ENCODE measurements at places on chromosomes 5 and 9.

DNA sequence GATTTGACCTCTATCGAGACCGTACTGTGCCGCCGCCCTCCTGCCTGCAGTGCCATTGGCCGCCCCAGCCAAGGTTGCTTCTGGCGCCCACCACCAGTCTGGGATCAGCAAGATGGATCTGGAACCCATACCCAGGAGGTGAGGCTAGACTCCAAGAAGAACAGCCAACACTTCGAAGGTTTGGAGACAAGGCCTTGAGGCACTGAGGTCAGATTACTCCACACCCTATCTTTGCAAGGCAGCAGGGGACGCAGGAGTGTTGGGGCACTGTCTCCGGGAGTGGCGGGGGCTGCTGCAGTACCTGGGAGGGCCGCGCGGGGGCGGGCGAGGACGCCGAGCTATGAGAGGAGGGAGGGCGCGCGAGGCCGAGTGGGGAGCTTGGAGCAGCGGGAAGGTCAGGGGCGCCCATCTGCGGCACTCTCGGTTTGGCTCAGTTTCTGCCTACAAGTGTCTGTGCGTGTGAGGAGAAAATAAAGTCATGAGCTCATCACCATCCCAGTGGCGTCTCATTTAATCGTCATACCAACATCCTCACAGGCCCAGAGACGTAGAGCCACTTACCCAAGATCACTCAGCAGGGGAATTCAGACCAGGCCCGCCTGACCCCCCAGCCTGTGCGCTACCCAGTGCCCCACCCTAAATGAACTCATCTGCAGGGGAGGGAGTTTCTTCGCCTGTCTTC, 20.5 kb upstream of the PSD2 start:
- peak; percentile 72 for DNase-seq

GRCh38 chr9:113817171-113817570, 58.9 kb upstream of the ZNF618 start:
- no peak for DNase-seq

- DNase-seq, result no peak
Observed at GRCh38 chr9:124593651-124594058, 86.5 kb upstream of the NR5A1 start.

DNA sequence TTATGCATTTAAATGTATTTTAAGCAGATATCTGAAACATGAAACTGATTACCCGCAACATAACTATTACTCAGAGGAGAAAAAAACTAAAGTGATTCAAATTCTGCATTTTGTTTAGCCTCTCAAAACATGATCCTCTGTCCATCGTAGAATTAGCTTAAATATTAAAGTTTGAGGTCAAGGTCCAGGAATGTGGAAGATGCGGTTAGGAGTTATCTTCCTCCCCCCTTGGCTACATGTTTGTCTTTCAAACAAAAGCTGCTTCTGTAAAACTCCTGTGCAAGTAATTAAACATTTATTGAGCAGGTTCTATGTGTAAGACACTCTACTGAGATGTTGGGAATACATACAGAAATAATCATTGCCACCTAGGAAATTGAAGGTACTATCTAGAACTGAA, 175.0 kb upstream of the ISL1 start:
- DNase-seq, result no peak

- DNase-seq, result no peak
Observed at GRCh38 chr9:114911167-114911821, 19.1 kb downstream of the TNFSF8 start.

GRCh38 chr5:136907371-136907770, 542.0 kb upstream of the TRPC7 start:
- DNase-seq, result no peak

- DNase-seq, result no peak
Observed at GRCh38 chr9:126788634-126789349, 16.0 kb upstream of the ZBTB43 start.

DNA sequence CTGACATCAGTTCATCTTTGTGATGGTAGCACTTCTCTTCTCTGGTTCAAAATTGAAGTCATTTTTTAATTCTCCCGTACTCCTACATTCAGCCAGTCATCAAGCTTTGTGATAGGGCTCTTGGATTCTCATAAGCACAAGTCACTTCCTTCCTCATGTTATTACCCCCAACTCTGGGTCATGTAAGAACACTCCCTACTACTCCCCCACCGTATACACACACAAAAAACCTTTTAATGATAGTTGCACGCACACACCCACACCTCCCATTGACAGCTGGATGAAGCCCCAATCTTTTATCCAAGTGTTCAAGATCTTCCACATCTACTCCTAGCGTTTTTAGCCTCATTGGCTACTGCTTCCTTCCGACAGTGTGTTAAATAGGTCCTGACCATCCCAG, 16.8 kb downstream of the KDM3B start:
- DNase-seq, result no peak

GRCh38 chr5:107378218-107378899, 292.4 kb downstream of the EFNA5 start:
- no peak for DNase-seq

DNA sequence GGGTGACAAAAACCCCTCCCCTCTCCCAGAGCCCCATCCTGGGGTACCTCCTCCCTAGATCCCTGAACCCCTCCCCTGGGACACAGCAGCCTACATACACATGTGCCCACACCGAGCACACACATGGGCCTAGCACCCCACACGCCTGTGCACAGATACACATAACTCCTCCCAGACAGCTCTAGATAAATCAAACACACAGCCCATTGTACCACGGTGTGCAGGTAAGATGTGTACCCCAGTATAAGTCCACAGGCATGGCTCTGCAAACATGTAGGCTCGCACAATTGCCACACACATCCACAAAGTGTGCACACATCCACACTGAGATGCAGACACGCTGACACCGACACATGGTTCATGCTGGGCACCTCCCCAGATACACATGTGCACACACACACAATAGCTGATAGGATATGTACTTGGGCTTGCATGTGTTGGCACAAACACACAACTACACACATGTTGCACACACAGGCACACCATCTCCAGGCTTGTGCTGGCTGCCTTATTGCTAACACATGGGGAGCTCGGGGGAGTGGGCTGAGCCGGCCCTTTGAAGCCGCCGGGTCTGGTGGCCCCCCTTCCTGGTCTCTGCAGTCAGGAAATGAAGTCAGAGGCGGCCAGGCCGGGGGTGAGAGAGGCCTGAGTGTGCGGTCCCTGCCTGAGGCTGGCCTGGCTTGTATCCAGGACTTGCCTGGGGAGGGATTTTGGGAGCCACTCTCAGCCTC, 30.2 kb downstream of the GOLGA2 start:
- DNase-seq, result no peak

DNA sequence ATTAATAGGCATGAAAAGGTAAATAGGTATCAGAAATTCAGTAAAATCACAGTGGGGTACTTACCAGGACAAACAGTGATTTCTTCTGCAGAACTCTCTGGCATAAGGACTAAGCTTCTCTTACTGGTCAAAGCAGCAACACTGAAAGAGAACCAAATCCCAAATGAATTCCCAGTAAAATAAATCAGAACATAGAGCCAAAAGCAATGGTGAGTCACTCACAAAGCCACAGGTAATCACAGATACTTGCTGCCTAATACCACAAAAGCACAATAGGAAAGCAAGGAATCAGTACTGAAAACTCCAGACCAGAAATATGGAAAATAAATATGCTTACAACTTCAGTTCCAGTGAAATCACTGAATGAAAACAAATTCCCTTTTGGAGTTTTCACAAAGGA, 50.7 kb downstream of the UIMC1 start:
- DNase-seq, result no peak

DNA sequence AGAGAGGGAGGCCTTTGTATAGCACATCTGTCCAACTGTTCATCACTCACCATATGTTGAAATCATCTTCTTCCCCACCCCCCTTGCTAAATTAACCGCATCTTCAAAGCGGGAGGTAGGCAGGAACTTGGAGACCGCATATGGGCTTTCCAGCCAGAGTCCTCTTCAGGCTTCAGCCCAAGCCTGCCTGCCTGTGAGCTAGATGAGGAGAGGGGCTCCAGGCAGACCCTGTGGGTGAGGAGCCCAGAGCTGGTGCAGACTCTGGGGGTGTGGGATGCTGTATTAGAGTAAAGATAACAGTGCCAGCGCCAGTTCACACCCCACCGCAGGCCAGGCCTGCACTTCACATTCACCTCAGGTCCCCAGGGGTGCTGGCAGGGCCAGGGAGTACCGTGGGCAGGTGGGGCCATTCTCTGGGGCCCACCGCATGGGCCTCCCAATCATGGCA, 16.2 kb downstream of the PRRC2B start:
- DNase-seq, result no peak

- no peak for DNase-seq
Observed at GRCh38 chr5:117110548-117110947, 535.9 kb upstream of the SEMA6A start.
